Bronchial epithelial cell (primary cell): ENCODE measurements at places on chromosomes 4 and X. TPM values are rescaled to one million over a fixed set of nuclear protein-coding genes. Genes with fewer than 3 reads are reported as not detected.

RS1 gene
- total RNA-seq: not detected in 2 replicates

SLITRK2 gene
- not detected in 2 replicates for total RNA-seq

ADH1B gene
- total RNA-seq: 0.26 and 2.1 TPM in 2 replicates

SLC9B1 gene
- 0.79 and 1.0 TPM in 2 replicates for total RNA-seq

IL3RA gene
- total RNA-seq: not detected in 2 replicates

RNF113A gene
- 13.2 and 17.6 TPM in 2 replicates for total RNA-seq
